WERI-Rb-1 (cell line): ENCODE measurements at places on chromosomes 7 and 10.
A peak's percentile ranks its signal among the peaks of the same experiment; 100 is the strongest.

DNA sequence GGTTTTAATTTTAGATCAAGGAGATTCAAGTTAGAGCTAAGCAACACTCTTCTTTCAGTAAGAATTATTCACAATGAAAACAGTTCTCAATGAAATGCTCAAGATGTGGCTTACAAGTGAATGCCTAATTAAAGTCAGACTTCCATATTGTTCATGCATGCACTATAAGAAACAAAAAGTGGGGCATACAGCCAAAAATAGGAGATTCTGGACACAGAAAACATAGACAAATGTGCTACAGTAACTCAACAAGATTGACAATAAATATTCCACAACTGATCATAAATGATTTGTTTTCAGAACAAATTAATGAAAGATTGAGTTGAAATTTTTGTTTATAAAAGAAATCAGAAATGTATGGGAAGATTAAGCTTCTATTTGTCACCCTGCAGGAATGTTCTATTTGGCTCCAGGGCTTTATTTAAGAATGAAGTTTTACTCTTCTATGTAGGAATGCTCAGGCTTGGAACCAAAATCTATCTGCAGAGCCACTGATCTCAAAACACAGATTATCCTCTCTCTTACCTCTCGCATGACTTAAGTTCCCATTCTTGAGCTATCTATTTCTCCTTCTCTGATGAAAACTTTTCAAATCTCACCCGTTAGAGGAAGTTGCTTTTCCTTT is 89.0 kb upstream of the PIP4K2A start:
- no peak for DNase-seq

- DNase-seq, result peak; percentile 67
Observed at GRCh38 chr10:119602241-119603095, 5.7 kb upstream of the TIAL1 start.

GRCh38 chr10:114917927-114918672 is 19.9 kb upstream of the TRUB1 start:
- no peak for DNase-seq

DNA sequence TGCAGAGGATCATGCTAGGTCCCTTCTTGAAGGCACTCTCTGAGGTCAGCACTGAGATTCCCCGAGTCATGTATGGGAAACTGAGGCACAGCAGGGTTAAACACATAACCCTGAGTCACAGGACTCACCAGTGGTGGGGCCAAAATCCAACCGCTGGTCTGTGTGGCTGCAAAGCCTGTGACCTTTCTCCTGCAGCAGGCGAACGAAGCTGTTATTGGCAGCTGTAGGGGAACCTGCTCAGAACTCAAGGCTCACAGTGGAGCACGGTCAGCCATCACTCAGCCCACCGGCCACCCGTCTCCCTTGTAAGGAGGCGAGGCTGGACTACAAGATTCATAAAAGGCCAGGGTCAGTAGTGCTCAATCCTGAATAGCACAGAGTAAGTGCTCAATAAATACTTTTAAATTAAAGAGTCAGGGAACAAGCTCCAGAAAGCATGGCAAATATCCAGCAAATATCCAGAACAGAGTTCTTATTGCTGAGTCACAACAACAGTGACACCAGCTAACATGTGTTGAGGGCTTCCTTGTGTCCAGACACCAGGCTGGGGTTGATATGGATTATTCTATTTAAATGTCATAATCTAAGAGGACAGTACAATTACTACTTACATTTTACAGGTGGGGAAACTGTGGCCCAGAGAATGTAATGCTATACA is 34.9 kb downstream of the CHST15 start:
- no peak for DNase-seq

DNA sequence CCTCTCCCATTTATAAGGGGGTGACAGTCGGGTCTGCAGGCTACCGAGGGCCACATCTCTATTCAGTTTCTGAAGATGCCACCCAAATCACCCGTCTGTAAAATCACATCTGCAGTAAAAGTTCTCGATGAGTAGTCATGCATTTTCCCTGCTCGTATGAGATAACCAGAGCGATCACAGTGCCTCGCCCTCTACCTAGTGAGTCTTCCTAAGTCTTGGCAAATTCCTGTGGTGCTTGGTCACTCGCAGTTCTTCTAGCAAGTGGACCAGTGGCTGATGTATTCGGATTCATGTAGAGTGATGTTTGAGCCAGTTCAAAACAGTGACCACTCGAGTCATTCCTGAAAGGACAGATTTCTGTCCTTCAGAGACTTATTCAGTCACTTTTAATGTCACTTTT is 44.9 kb downstream of the INSYN2A start:
- DNase-seq, result no peak

DNA sequence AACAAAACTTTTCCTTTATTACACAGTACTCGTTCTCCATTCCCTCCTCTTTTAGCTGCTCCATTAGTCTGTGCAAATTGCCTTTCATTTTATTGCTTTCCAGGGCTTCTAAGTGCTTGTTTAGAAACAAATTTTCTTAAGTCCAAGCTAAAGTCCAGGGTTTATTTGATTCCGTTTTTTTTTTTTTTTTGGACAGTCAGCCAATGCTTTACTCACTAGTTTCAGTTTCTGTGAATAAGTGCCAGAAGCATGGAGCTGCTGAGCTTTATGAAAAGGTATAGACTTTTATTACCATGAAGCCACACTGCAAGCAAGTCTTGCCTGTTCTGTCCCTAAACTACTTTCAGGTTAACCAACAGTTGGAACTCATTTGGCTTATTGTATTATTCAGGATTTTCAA is 455.0 kb downstream of the GFRA1 start:
- DNase-seq, result no peak

- no peak for DNase-seq
Observed at GRCh38 chr7:19333706-19334105, 188.5 kb upstream of the FERD3L start.

GRCh38 chr10:71810048-71810750 is 36.9 kb upstream of the VSIR start:
- DNase-seq, result no peak

GRCh38 chr10:102962951-102963755 is 45.1 kb downstream of the CNNM2 start:
- no peak for DNase-seq

- DNase-seq, result no peak
Observed at GRCh38 chr7:106866298-106867281, 1.5 kb downstream of the PIK3CG start.

DNA sequence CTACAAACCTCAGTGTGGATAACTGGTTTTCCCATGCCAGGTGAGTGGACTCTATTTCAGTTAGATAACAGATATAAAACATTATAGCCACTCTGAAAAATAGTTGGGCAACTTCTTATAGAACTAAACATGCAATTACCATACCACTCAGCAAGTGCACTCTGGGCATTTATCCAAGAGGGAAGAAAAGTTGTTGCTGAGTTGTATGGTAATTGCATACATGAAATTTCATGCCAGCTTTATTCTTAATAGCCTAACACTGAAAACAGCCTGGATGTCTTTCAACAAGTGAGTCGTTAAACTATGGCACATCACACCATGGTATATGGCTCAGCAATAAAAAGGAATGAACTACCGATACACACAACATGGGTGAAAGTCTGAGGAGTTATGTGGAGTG is 10.6 kb upstream of the UPP1 start:
- no peak for DNase-seq

DNA sequence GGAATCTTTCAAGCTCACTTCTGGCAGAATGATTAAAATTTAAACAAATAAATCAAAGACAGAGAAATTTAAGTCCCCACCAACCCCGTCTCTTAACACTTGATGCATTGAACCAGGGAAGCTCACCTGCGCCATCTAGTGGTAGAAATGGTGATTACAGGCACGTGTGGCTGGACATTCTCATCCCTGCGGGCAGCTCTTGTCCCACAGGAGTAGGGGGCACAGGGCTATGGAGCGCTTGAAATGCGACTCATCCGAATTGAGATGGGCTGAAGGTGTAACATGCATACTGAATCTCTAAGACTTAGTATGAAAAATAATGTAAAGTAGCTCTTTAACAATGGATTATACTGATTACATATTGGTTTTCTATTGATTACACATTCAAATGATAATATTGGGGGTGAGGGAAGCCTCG is 24.8 kb upstream of the SLIT1 start:
- DNase-seq, result peak; percentile 75

- peak; percentile 18 for DNase-seq
Observed at GRCh38 chr10:28432210-28432676, 100.7 kb upstream of the WAC start.

GRCh38 chr7:148514236-148514635 is 76.3 kb upstream of the C7orf33 start:
- DNase-seq, result no peak

- DNase-seq, result no peak
Observed at GRCh38 chr10:110540031-110540430, 27.5 kb upstream of the SMC3 start.

GRCh38 chr7:41010418-41010817 is 692.5 kb downstream of the INHBA start:
- DNase-seq, result no peak
